Activated CD8-positive, alpha-beta memory T cell treated with anti-CD3 and anti-CD28 coated beads for 4 hours (primary cell): ENCODE measurements at places on chromosomes 3 and 15.

- DNase-seq = no peak
These were observed 56.6 kb upstream of the PRTG start for GRCh38 chr15:55799291-55800212.

- no peak for DNase-seq
These were observed 763 bp downstream of the KBTBD8 start for GRCh38 chr3:66998904-66999235.

GRCh38 chr3:69861556-69861955, 122.3 kb downstream of the MITF start:
- no peak for DNase-seq

- no peak for DNase-seq
These were observed 85.6 kb downstream of the TJP1 start for GRCh38 chr15:29736744-29737020.

GRCh38 chr3:72344647-72345046, 503.6 kb downstream of the SHQ1 start:
- DNase-seq = no peak

GRCh38 chr3:197027896-197028727, 1.5 kb downstream of the MELTF start:
- DNase-seq = no peak

- no peak for DNase-seq
These were observed 918.4 kb downstream of the NAALADL2 start for GRCh38 chr3:175777495-175777894.

DNA sequence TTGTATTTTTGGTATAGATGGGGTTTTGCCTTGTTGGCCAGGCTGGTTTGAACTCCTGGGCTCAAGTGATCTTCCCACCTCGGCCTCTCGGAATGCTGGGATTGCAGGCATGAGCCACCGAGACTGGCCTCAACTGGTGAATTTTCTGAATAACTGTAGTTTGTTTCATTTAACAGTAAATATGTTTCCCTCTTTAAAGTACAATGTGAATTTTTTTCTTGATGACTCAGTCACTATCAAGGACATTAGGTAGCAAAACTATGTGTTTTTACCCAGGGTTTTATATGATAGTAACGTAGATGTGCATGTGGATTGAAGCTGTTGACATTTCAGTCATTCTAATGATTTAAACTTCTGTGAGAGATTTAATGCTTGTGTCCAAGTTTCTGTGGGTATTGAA, 40.2 kb upstream of the MAPKBP1 start:
- DNase-seq = no peak

GRCh38 chr3:106068381-106068780, 199.6 kb upstream of the CBLB start:
- no peak for DNase-seq

DNA sequence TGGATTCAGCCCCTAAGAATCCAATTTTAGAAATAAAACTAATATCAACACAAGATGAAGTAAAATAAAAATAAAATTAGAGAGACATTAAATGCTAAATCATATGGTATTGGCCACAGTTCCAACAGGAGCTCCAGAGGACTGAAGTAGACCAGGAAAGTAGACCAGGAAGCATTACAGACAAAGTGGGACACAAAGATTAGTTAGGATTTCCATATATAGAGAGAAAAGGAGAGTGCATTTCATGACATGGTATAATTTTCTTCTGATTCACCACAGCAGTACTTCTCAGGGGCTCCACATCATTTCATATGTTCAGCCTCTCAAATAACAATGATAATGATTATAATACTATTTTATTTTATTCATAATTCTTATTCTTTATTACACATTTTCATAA, 18.3 kb downstream of the FGF7 start:
- DNase-seq = no peak

- DNase-seq = no peak
These were observed 2.6 kb downstream of the ST3GAL6 start for GRCh38 chr3:98765721-98766120.

- DNase-seq = no peak
These were observed 103.8 kb downstream of the ADCY5 start for GRCh38 chr3:123344907-123345594.

DNA sequence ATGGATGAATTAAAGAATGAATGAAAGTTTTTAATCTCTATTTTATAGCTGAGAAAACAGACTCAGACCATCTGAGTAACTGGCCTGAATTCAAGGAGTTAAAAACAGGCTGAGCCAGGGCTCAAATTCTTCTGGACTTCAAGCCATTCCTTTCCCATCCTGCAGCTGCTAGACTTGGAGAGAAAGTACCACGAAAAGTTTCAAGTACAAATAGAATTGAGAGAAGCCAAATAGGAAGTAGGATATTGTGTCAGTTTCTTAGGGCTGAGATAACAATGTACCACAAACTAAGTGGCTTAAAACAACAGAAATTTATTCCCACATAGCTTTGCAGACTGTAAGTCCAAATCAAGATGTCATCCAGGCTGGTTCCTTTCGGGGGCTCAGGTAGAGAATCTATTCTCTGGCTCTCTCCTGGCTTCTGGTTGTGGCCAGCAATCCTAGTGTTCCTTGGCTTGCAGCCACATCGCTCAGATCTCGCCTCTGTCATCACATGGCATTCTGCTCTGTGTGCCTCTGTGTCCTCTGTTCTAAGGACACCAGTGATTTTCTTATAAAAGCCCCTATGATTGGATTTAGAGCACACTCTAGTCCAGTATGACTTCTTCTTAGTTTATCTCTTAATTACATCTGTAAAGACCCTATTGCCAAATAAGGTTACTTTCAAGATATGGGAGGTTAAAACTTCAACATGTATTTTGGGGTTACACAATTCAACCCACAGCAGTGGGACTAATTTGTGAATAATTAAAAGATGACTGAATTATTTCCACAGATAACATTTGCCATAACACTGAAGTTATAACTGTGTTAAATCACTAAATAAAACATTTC, 25.7 kb upstream of the GOLIM4 start:
- DNase-seq = no peak

- no peak for DNase-seq
These were observed 38.8 kb upstream of the ANKRD34C start for GRCh38 chr15:79243723-79244122.

DNA sequence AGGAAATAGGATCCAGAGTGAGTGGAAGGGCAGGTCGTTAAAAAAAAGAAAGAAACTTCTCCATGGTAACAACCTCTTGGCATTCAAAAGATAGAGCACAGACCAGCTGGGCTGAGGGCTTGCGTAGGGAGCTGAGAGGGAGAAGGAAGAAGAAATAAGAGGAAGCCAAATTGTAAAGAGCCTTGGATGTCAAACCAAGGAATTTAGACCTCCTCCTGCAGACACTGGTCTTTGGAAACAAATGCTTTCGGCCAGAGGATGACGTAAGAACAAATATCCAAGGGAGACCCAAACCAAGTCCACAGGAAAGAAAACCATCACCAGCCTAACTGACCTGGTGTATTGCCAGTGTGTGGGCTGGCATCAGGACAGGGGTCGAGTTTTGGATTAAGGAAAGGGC, 155.2 kb downstream of the UACA start:
- no peak for DNase-seq

DNA sequence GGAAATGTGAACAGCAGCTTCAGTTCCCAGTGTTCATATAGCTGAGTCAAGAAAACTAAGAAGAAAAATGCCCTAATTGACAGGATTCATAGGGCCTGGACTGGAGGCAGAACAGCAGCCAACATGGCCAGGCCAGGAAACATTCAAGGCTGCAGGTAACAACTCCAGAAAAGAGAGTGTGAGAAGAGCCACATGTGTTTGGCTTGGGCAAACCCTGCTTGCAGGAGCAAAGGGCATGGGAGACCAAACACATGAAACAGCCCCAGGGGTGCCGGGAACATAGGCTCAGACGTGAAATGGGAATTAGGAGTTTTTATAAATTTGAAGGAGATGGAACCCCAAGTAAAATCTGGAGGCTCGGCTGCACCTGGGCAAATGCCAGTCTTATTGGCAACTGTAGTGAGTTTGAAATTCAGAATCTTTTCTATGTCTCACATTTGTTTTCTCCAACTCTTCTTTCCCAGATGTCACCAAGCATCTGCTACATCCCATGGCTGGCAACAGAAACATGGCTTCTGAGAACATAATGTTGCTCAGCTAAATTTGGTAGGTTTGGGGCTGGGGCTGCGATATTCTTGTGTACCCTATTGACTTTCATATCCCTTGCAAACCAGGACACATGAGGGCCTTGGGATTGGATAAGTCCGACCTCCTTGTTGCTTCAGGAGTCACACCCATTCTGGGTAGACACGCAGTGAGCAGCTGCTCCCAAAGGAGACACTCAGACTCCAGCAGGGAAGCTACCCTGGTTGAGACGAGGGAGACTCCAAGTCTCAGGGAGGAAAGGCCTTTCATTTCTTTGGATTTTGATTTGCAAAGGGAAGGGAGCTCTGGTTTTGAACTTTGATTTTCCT, 98.9 kb upstream of the CLSTN2 start:
- no peak for DNase-seq

- no peak for DNase-seq
These were observed 114.5 kb downstream of the EPHA3 start for GRCh38 chr3:89221924-89222323.

DNA sequence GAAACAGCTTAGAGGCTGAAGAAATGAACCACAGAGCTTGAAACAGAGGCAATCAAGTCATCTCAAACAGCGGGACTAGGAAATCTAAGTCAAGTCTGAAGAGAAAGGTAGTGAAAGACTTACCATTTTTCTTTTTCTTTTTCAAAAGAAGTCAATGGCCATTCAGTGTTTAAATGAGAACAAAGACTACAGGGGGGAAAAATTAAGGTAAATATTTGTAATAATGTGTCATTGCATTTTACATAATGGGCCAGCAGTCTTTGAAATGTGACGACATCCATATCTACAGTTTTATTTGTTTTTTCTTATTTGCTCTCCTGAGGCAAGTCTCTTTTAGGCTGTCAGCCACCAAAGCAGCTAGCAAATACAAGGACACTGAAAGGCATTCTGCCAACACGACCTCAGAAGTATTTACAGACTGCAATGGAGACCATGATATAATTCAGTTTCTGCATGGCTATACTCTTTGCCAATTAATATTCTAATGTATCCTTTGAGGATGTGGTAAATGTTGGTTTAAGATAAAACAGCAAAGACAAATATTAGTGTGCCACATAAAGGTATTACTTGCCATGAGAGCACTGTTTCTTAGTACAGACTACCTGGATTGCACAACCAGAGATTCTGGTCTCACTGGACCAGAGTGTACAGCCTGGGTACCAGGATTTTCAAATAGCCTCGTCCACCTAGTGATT, 307.0 kb upstream of the THBS1 start:
- DNase-seq = no peak

- DNase-seq = no peak
These were observed 692 bp upstream of the C15orf39 start for GRCh38 chr15:75200765-75201615.

GRCh38 chr3:115354010-115354409, 206.9 kb upstream of the ZBTB20 start:
- DNase-seq = no peak

DNA sequence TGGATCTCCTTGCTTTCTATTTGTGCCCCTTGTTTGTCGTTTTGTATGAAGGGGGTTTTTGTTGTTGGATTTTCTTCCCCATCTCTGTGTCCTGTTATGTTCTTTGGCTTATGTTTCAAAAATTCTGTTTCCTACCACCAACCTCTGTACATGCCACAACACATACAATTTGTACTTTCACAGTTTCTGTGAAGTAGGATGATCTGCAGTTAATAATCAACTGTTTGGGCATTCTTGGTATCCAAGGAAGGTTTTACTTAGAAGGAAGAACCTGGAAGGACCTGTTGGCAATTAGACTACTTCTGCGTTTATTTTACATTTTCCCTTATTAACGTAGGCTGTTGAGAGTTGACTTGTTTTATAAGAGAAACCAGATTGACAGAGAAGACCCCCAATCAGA, 8.3 kb downstream of the SETD5 start:
- DNase-seq = no peak

- no peak for DNase-seq
These were observed 595.8 kb downstream of the NLGN1 start for GRCh38 chr3:173993299-173993698.

GRCh38 chr3:29263476-29263875, 17.4 kb upstream of the RBMS3 start:
- DNase-seq = no peak

- no peak for DNase-seq
These were observed 151.5 kb downstream of the LRRK1 start for GRCh38 chr15:101070502-101071273.

- DNase-seq = no peak
These were observed 29.4 kb upstream of the GUCA1C start for GRCh38 chr3:108983051-108983450.

GRCh38 chr15:87620393-87620792, 636.1 kb downstream of the NTRK3 start:
- DNase-seq = no peak

DNA sequence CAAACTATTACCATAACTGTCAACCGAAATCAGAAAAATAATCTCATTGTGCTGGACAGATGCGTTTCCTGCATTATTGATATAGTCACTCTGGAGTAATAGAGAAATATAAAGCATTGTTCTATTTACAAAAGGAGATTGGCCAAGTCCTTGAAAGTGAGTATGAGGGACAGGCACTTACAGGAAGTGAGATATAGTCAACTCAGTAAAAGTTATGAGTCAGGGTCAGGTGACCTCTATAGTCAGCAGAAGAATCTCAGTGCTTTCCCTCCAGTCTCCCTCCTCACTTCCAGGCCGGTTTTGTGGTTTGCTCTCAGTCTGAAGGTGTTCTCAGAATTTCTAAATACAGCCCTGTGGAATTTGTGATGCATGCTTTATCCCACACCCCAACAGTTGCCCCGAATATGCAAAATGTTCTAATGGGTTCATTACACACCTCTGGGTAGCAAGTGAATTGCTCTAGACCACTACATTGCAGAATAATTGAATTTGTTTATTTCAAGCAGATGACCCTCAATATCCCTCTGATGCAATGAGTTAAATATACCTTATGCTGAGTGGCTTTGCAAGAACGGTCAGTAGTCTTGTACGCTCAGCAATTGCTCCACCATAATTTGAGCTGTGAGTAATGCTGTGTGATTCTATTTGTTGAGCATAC, 787.7 kb downstream of the MCTP2 start:
- no peak for DNase-seq

DNA sequence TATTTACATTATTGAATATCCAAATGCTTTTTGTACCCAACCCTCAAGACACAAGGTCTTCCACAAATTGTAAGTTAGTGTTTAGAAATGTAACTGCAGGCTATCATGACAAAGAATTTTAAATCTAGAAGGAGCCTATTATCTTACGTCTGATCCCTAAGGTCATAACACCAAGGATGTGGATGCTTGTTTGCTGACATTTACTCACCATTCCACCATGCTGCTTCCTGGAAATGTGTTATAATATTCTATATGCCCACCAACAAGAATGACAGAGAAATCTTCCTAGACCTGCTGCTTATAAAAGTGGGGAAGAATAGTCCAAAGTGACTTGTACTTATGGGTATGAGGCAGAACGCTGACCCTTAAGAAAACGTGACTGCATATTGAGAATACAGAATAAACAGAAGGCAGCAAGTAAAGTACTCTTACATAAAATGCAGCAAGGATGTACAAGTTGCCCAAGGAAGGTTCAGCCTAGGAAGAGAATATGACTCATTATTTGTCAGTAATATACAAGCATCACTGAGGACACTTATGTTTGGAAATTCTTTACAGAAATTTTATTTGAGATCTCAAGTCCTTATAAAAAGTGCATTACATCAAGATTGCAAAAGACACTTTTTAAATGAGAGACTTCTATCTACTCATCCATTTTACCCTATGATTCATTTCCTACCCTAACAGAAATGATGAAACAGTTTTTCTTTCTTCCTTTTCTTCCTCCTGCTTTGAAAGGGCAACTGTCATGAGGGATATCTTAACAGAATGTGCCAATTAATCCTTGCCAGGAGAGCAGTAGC, 59.6 kb downstream of the ESYT3 start:
- DNase-seq = no peak

GRCh38 chr15:73858062-73858461, 15.3 kb upstream of the TBC1D21 start:
- no peak for DNase-seq
